ENCODE measurements at places on chromosomes 11 and 22.
A peak's percentile ranks its signal among the peaks of the same experiment; 100 is the strongest.

- no peak for DNase-seq
Observed at GRCh38 chr11:122755409-122755808, 82.9 kb upstream of the CRTAM start.

DNA sequence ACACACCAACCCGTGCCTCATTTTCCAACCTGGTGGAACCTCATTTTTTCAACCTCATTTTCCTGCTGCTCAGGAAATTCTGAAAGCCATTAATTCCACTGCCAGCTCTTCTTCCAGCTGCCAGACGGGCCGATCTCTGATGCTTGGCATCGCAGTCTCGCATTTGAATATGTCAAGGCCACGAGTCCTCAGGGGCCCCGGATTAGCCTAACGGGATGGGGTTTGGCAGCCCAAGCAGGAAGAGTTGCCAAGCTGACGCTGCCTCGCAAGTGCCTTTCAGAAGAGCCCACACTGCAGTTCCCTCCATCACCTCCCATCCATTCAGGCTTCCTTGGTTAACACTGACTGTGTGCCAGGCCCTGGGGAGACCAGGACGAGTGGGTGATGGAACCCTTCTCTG is 8.7 kb downstream of the RASD2 start:
- DNase-seq, result no peak

DNA sequence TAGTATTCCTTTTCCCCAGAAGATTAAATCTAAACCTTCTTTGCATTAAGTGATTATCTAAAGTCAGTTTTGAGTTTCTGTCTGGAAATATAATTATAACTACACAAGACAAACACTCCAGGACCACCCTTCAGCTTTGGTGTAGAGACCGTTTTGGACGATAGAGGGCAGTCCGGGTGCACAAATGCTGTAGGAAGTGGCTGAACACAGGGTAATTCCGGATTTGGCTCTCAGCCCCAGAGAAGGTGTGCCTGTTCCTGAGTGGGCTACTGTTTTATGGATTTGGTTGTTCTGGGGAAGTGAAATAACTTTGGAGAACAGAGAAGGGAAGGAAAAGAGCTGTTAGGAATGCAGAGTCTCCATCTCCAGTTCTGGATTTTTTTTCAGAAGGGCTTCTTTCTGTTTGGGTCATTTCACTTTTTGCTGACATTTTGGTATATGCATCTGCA is 14.8 kb downstream of the EXT2 start:
- peak; percentile 37 for DNase-seq

- no peak for DNase-seq
Observed at GRCh38 chr11:103413266-103413888, 304.2 kb downstream of the DYNC2H1 start.
